ENCODE measurements at places on chromosomes 4 and X. TPM values are rescaled to one million over a fixed set of nuclear protein-coding genes. Genes with fewer than 3 reads are reported as not detected.

Gene AR
- not detected for total RNA-seq

Gene OTC
- not detected for total RNA-seq

Gene SAGE1
- total RNA-seq = not detected

- no peak for DNase-seq
These were observed 112.5 kb downstream of the MID1 start for GRCh38 chrX:10507876-10508275.

GRCh38 chr4:995311-996026 lies 2.3 kb upstream of the SLC26A1 start:
- DNase-seq = no peak
